ENCODE measurements at places on chromosomes 3 and 15.

- DNase-seq, result no peak
Observed at GRCh38 chr15:52636459-52636858, 42.7 kb downstream of the ATOSA start.

DNA sequence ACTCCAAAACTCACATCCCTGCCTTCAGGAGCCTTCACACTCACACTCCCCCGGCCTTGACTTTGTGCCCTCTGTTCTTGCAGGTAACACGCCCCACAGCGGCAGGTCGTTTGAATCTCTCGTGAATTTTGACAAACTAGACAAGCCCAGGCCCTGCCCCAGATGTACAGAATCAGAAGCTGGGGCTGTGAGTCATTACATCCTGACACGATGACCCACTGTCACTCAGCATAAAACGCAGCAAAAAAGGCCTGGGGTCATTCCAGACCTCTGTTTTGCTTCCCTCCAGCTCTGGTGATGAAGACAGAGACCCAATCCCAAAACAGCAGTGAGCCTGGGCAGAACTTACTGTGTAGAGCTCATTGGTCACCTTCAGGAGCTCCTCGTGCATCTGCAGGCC is 116.4 kb upstream of the RAD18 start:
- no peak for DNase-seq

DNA sequence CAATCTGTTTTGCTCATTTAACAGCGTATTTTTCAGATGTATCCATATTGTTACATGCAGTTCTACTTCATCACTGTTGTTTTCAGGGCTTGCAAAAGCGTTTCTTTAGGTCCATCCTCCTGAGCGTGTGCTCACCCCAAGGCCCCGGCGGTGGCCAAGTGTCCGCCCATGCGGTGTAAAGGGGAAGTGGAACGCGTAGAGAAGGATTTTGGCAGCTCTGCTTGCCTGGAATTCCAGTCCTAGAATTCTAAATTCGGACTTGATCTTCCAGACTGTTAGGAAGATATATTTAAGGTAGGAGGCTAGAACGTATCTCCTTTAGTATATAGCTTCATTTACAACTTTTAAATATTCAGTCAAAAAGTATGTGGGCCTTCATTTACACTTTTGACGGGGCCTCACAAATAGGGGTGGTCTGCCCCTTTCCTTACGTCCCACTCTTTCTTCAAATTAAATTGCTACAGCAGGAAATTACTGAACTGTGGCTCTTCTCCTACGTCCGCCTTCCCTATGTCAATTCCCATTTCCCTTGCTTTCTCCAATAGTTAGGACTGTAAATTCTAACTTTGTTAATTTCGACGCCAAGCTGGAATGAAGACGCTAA is 609 bp upstream of the TBC1D23 start:
- peak; percentile 40 for DNase-seq

GRCh38 chr3:42696356-42697288 is 6.0 kb downstream of the HHATL start:
- no peak for DNase-seq

- no peak for DNase-seq
Observed at GRCh38 chr3:66642019-66642418, 141.2 kb upstream of the LRIG1 start.

GRCh38 chr3:146883288-146883687 is 278.1 kb upstream of the PLSCR5 start:
- no peak for DNase-seq

- DNase-seq, result no peak
Observed at GRCh38 chr15:95503640-95504225, 826.8 kb upstream of the NR2F2 start.

DNA sequence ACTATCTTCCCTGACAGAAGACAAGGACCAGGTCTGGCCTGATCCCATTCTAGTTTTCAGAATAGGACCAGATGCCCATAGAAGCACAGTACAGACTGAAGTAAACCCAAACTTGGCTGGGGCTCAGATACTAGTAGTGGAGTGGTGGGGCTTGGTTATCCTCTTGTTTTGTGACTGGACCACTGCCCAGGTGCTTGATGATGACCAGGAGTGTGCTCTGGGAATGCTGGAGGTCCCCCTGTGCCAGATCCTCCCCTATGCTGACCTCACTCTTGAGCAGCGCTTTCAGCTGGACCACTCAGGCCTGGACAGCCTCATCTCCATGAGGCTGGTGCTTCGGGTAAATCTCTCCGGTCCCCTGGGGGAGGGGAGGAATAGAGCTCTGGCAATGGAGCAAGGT is 36.3 kb downstream of the ESYT3 start:
- DNase-seq, result no peak

- DNase-seq, result no peak
Observed at GRCh38 chr3:38985581-38985980, 66.2 kb downstream of the SCN11A start.

- no peak for DNase-seq
Observed at GRCh38 chr3:111473550-111473949, 68.4 kb upstream of the CD96 start.

DNA sequence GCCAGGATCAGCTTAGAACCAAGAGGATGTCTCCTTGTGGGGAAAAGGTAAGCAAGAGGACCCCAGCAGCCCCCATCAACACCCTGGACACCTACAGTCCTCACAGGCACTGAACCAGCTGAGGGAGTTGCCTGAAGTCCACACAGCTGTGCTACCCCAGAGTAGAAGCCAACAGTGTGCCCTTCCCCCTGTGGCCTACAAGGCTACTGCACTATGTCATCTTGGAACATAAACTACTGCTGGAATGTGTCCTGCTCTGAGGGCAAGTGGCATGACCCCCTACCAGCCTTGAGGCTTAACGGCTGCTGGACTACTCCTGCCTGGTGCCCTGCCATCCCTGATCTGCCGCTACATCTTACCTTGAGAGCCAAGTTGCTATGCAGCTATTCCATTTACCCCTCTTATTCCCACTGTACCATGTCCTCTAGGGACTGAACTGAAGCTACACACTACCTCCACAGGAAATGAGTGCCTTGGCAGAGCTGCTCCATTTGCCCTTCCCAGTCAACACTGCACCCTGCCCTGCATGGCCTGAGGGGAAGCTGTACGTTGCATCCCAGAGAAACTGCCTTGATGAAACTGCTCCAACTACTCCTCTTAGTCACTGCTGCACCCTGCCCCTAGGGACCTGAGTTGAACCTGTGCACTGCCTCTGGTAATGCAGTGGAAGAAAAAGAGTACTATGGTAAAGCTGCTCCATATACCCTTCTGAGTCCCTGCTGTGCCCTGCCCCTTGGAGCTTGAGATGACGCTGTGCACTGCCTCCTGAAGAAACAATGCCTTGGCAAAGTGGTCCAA is 40.2 kb upstream of the ATP13A5 start:
- DNase-seq, result no peak

- no peak for DNase-seq
Observed at GRCh38 chr3:178676077-178676476, 139.8 kb downstream of the KCNMB2 start.

GRCh38 chr15:59104602-59104911 is 389 bp upstream of the CCNB2 start:
- DNase-seq, result peak; percentile 13

GRCh38 chr3:148906667-148907066 is 41.6 kb downstream of the CPA3 start:
- no peak for DNase-seq

DNA sequence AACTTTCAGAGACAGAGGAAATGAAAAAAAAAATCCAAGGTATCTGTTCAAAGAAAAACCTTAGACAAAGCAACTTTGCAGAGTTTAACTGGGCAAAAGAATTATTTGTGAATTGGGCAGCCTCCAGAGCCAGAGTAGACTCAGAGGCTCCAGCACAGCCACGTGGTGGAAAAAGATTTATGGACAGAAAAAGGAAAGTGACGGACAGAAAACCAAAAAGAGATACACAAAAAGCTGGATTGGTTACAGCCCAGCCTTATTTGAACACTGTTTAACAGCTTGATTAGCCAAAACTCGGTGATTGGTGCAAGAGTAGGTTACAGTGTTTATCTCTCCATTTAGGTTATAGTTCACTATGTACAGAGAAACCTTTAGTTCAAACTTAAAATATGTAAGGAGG is 23.7 kb upstream of the GPD1L start:
- DNase-seq, result no peak

- DNase-seq, result no peak
Observed at GRCh38 chr3:4474683-4475490, 7.8 kb upstream of the SUMF1 start.

GRCh38 chr15:86164232-86164898 is 84.7 kb downstream of the AGBL1 start:
- no peak for DNase-seq

DNA sequence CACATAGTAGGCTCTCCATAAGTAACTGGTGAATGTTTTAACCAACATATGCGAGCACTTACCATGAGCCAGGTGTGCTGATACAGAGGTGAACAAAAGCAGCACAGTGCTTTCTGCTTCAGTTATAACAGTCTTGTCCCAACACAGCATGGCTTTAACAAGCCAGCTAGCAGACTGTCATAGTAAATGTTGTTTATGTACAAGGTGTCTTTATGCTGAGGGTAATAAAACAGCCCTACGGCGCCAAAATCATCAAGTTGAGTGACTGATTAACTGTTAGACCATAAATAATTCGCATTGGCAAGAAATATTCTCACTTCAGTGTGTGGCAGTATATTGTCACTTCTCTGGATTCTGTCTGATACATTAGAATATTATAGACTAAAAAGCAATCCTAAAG is 646.0 kb upstream of the CFAP20DC start:
- DNase-seq, result no peak

DNA sequence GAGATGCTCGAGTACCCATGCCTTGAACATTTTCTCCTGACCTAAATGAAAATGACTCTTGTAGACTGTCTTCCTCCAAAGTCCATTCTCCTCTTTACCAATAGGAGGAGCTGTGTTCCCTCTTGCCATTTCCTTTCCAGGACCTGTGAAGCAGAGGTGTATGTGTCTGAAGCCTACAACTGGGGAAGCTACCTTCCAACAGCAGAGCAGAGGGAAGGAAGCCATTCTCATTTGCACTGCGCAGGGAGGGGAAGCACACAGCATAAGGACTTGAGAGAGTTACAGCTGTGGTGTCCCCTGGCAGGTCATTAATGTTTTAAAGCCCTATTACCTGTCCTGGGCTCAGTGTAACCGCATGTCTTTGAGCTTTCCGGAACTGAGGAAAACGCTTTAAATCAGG is 38.7 kb downstream of the HSPBAP1 start:
- DNase-seq, result peak; percentile 52

DNA sequence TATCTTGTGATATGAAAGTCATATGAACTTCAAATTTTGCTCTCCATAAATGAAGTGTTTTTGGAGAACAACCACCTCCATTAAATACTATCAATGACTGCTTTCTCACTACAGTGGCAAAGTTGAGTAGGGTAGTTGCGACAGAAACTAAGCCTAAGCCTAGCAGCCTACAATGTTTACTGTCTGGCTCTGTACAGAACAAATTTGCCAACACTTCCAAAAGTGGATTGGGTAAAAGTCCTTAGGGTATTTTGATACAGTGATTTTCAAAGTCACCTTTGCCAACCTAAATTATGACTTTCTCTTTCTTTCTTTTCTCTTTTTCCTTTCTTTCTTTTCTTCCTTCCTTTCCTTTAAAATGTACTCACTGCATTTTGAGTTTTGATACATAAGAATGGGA is 142.6 kb downstream of the PLCL2 start:
- no peak for DNase-seq

DNA sequence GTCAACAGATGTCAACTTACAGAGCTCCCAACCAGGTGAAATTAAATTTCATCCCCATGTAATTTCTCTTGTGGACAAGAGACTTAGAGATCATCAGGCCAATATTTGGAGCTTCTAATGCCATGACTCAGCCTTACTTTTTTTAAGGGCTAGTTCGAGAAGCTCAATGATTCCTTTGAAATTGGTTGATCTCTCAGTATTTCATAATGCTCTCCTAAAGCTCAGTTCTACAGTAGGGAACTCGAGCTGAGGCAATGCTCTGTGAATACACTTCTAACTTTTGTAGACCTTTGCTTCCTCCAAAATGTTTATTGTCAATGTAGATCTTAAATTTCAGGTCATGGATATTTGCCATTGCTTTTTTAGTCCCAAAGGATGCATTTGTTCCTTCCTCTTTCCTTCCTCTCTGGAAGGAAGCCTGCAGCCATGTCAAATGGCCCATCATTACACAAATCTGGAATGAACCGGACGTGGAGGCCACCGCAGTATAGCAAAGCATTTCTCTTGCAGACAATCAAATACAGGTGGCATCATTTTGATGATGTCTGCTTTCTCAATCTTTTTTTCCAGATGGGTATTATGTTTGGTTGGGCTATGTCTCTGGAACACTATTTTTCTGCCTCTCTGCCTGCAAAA is 28.3 kb downstream of the STARD5 start:
- DNase-seq, result no peak

- no peak for DNase-seq
Observed at GRCh38 chr3:105826778-105827634, 41.8 kb downstream of the CBLB start.

DNA sequence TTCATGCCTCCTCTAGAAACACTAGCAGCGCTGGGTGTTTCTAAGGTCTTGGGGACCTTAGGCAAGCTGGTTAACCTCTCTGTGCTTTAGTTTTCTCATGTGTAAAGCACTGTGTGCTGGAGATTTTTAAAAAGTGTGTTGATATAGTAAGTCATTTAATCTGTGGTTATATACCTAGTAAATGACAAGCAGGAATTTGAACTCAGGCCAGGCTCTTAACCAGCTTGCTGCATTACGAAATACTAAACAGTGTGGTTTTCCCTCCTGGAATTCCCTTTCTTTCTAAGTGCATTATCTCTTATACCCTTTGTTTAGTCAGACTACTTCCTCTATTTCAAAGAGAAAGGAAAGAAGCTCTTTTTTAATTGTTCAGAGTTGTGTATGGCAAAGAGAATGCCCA is 26.5 kb downstream of the NEO1 start:
- no peak for DNase-seq

DNA sequence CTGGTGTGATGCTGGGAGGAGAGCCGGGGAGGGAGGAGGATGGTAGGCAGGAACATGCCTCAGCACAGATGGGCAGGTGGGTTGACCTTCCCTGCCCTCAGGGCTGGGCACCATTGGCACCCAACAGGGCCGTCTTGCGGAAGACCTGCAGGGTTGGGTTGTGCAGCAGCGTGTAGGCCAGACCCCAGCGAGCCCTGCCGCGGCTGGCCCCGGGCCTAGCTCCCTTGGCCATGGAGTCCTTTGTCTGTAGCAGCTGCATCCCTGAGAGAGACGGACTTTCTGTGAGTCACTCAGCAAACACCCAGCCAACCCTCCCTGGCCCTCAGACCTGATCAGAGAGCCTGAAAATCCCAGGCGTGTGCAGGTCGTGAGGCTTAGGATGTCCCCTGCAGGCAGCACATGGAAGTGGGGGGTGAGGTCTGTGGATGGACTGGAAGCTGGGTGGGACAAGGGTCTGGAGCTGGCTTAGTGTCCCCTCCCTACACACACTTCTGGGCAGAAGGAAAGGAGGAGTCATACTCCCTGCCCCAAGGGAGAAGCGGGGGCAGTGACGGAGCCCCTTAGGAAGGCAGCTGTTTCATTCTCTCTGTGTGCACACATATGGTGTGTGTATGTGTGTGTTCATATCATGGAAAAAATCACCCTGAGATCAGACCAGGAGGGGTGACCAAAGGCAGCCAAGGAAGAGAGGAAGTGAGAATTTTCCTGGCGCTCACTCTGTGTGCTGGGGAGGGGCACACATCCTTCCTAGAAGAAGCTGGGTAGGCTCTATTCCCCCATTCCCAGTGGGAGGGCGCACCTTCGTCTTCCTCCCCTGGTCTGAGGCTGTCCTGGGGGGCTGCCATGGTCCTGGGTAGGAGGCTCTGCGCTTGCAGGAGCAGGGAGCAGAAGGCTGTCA is 6.7 kb downstream of the ISLR start:
- no peak for DNase-seq

- DNase-seq, result no peak
Observed at GRCh38 chr15:39358441-39359041, 222.3 kb upstream of the THBS1 start.

- no peak for DNase-seq
Observed at GRCh38 chr3:151879679-151880415, 6.4 kb downstream of the SUCNR1 start.

All from HuH-7.5 (cell line).